ENCODE measurements at places on chromosomes 16 and 17.

DNA sequence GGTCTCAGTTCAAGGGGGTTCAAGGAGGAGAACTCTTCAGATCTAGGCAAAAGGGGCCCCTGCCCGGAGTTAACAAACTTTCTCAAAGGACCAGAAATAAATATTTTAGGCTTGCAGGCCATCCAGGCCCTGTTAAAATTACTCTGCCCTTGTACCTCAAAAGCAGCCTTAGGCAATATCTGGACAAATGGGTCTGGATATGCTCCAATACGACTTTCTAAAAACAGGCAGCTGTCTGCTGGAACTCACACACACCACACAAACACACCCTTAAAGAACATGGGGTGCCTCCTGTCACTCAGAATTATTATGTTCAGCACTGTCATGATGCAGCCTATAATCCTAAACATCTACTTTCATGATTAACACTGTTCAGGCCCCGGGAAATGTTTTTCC, 75.5 kb downstream of the TMEM132E start:
- no peak for DNase-seq

DNA sequence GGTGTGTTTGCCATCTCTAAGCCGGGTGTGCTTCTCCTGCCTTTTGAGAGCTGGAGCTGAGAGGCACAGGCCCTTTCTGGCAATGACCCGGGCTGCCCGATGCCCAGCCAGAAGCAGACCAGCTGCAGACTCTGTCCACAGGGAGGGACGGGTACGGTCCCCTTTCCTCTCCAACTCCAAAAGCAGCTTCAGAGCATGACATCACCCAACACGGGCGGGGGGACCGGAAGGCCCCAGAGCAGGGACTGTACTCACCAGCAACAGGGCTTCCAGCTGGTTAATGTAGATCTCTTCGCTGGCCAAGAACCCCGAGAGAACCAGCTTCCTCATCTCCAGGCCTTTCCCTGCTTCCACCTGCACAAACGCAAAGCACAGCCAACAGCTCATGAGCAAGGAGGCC, 79.4 kb downstream of the ABR start:
- no peak for DNase-seq

- DNase-seq: no peak
Observed at GRCh38 chr16:59180083-59180476, 446.0 kb upstream of the GOT2 start.

DNA sequence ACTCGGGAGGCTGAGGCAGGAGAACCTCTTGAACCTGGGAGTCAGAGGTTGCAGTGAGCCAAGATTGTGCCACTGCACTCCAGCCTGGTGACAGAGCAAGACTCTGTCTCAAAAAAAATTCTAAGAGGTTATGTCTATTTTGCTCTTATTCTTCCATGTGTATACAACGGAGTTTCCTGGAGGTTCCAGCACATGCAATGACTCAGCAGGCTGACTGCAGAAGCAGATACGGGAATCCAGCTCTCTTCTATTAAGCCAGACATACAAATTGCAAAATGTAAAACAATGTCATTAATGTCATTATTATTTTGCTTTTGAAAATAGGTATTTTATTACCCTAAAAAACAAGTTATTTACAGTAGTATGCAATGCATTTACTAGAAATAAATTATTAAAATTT, 18.4 kb downstream of the MIEF2 start:
- no peak for DNase-seq

- no peak for DNase-seq
Observed at GRCh38 chr17:70527364-70527888, 358.1 kb downstream of the KCNJ2 start.

- no peak for DNase-seq
Observed at GRCh38 chr17:81909966-81910839, 996 bp downstream of the PCYT2 start.

- no peak for DNase-seq
Observed at GRCh38 chr17:57228911-57229310, 27.4 kb upstream of the MSI2 start.

DNA sequence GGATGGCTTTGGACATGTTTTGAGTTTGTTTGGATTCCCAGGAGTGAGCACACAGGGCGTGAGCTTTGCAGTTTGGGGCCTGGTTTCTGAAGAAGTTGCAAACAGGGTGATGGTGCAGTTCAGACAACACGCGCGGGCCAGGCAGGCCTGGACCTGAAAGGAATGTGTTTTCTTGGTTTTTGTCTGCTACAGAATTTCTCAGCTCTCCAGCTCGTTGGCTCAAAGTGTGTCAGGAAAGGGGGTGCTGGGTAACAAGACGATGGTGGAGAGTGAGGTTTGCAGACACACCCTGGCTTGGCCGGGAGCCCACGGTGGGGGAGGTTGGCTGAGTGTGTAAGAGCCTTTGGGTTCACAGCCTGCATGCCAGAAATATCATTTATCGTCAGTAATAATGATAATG, 82.3 kb downstream of the CMIP start:
- DNase-seq: peak; percentile 27

GRCh38 chr17:3903881-3904290, 11.0 kb upstream of the CAMKK1 start:
- DNase-seq: no peak

DNA sequence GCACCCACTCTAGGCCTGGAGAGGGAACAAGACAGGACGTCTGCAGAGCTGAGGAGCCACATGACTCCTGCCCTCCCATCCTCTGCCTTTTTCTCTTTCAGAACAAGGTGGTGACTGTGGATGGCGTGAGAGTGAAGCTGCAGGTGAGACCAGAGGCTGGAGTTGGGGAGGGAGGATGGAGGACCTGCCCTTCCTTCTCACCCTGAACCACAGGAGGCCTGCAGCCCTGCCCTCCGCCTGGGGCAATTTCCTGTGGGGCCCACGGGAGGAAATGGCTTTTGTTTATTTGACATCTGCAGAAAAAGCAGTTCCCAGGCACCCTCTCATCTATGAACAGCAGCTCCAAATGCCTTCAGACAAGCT, 5.1 kb downstream of the RAB37 start:
- peak; percentile 53 for DNase-seq

- DNase-seq: no peak
Observed at GRCh38 chr16:2054543-2055245, 6.9 kb downstream of the TSC2 start.

GRCh38 chr17:31843070-31843745, 15.8 kb downstream of the COPRS start:
- no peak for DNase-seq

GRCh38 chr17:35244341-35245195, 1.7 kb downstream of the SLFN5 start:
- peak; percentile 86 for DNase-seq

DNA sequence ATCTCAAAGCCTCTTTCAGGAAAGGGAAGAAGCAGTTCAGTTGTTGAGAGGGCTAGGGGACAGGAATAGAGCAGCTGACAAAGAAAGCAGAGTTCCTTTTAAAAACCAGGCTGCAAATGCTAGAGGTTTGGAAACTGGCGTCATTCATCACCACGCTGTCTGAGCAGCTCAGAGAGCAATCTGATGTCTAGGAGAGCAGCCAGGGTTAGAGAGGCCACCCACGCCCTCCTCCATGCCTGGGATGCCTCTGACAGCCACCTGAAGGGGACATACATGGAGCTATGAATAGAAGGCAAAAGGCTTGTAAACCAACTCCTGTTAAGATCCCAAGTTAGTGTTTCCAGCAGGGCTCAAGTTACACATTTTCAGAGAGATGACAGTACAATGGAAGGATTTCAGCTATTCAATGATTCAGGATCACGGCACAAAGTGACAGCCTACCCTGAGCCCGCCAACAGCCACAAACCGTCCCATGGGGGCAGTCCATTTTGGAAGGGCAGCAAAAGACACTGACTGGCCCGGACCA, 12.4 kb downstream of the RAB5C start:
- no peak for DNase-seq

- DNase-seq: no peak
Observed at GRCh38 chr17:29972277-29972676, 30.8 kb downstream of the EFCAB5 start.

Measured in CD4-positive, alpha-beta T cell treated with Interleukin-1 beta for 1 hour (primary cell).